ENCODE measurements at places on chromosomes 3 and 15.

DNA sequence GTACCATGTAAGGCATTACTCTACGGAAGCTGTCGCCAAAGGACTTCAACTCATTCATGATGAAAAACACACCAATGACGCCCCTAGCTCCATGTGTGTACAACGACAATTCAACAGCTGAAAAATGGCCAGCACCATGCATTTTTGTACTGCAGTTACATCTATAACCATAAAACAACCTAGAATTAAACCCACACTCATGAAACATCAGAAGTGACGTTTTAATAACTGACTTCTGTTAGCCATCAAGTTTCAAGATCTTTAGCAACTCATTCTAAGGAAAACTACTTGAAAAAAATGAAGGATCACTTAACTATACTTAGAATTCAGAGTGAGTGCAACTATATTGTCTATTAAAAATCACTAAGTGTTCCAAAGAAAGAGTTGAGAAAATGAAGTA lies 84.9 kb downstream of the RFTN1 start:
- DNase-seq: no peak

DNA sequence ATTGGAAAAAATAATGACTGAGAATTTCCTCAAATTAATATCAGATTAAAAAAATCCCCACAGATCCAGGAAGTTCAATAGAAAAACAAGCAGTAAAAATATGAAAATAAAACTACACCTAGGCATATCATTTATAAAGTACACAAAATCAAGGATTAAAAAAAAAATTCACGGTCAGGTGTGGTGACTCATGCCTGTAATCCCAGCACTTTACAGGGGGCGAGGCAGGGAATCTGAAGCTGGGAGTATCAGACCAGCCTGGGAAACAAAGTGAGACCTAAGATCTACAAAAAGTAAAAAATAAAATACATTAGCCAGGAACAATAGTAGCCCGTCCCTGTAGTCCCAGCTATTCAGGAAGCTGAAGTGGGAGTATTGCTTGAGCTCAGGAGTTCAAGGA lies 778.3 kb upstream of the ALCAM start:
- DNase-seq: no peak

- DNase-seq: no peak
These were observed 124.6 kb downstream of the ZNF621 start for GRCh38 chr3:40649346-40649745.

- no peak for DNase-seq
These were observed 68.9 kb upstream of the NR2F2 start for GRCh38 chr15:96261575-96262034.

- no peak for DNase-seq
These were observed 1.3 kb downstream of the AP2M1 start for GRCh38 chr3:184175981-184176376.

DNA sequence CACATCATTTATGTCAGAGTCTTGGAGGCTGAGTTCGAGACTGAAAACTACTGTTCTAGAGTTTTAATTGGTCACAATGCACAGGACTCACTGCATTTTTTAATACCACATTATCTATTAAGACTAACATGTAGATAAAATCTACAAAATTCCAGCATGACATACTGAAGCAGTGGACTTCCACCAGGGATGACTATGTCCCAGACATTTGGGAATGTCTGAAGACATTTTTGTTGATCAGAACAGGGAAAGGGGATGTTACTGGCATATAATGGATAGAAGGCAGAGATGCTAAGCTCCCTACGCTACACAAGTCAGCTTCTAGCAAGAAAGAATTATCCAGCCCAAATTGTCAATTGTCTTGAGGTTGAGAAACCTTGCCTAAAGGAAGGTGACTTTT lies 419.0 kb upstream of the TGFBR2 start:
- no peak for DNase-seq

- DNase-seq: no peak
These were observed 17.0 kb upstream of the MUC20 start for GRCh38 chr3:195703776-195704175.

DNA sequence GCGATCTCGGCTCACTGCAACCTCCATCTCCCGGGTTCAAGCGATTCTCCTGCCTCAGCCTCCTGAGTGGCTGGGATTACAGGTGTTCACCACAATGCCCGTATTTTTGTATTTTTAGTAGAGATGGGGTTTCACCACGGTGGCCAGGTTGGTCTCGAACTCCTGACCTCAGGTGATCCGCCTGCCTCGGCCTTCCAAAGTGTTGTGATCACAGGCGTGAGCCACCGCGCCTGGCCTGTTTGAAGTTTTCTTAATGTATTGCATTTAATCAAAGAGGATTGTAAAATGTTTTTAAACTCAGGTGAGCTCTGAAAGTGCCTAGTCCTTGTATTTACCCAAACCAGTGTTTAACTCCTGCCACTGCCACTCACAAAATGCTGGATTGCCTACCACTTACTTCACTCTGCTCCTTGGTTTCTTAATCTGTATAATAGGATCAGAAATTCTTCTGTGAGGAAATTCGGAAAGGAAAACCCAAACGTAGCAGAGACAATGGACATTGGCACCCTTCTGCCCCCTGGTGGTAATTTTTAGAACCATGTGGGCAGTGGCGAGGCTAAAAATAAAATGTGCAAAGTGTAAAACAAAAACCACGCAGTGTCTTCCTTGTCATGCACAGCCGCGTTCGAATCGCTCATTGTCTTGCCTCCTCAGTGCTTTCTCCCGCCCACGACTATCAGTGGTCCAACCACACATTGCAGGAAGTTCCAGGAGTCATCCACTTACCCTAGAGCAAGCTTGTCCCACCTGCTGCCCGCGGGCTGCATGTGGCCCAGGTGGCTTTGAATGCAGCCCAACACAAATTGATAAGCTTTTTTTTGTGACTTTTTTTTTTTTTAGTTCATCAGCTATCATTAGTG lies 27.3 kb downstream of the CEP19 start:
- DNase-seq: peak; percentile 47

GRCh38 chr3:187713504-187713903 lies 11.1 kb upstream of the RTP2 start:
- peak; percentile 19 for DNase-seq

DNA sequence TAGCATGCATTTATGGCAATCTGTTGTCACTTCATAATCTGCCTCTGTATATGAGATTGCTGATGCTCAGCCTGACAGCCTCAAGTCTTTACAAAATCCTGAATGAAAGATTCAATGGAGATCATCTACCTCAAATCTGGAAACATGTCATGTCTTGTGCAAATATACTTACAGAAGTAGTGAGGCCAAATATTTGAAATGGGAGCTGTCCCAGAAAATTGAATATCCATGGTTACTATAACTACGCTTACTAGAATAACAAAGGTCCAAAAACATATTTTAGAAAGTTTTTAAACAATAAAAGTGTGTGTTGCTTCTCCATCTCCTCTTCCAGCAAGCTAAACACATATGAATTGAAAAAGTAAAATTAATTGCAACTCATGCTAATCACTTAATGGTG lies 133.2 kb upstream of the DPH6 start:
- DNase-seq: no peak

DNA sequence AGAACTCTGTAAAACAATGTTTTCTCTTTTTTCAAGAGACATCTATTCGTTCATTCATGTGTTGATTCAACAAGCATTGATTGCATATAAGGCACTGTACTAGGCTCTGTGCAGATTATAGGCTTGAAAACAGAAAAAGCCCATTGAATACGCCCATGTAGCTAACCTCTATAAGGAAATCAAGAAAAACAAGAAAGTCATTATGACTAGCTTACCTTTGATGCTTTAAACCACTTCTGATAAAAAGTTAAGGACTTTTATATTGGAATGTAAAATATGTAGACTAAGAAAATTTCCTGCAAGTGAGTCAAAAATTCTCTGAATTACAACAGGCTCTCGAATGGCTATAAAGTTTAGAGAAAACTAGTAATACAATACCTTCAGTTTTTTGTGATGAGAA lies 92.5 kb downstream of the BDH1 start:
- DNase-seq: no peak

DNA sequence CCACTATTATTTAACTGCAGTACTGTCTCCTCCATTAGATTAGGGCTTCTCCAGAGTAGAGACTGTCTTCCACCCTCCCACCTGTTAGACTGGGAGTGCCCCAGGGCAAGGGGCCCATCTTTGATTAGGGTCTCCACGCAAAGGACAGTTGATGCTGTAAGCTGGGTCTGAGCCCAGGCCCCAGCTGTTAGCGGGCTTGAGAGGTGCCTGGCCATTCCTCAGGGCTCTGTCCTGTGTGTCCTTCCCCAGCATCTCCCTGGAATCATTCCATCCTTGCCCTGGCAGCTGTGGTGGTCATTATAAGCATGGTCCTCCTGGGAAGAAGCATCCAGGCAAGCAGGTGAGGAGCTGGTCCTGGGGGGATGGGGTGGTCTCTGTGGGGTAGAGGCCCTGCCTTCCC lies 6.1 kb downstream of the SLC51B start:
- no peak for DNase-seq

- no peak for DNase-seq
These were observed 651.9 kb downstream of the NLGN1 start for GRCh38 chr3:174049472-174049871.

DNA sequence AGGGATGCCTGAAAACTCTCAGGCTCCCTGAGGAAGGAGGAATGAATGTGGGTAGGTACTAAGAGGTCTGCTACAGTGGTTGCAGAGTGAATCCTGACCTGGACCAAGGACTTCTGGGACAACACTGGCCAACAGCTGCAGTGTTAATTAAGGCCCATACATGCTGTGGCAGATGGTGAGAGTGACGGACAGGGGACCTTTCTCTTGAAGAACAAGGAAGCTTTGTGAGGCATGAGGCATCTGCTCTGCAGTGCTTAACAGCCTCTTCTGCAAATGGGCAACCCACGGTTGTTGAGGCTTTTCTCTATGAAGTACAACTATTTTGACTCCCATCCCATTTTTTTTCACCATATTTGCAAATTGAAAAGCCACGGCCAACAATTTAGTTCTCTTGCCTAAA lies 26.6 kb upstream of the ACAN start:
- DNase-seq: no peak

DNA sequence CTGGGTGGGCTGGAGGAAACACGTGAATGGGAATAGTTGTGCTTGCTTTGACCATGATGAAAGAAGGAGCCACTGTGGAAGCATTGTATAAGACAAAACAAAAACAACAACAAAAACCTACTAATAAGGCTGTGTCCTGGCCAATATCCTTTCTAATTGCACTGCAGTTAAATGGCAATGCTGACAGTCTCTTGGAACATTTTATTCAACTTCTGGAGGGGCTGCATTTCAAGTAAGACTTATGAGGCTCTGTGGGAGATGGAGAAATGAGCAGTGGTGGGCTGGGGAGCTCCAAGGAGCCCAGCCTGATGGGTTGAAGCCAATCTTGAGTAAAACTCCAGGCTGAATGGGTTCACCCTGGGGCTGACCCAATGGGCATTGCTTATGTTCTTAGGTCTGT lies 99.8 kb upstream of the ROPN1 start:
- DNase-seq: no peak

DNA sequence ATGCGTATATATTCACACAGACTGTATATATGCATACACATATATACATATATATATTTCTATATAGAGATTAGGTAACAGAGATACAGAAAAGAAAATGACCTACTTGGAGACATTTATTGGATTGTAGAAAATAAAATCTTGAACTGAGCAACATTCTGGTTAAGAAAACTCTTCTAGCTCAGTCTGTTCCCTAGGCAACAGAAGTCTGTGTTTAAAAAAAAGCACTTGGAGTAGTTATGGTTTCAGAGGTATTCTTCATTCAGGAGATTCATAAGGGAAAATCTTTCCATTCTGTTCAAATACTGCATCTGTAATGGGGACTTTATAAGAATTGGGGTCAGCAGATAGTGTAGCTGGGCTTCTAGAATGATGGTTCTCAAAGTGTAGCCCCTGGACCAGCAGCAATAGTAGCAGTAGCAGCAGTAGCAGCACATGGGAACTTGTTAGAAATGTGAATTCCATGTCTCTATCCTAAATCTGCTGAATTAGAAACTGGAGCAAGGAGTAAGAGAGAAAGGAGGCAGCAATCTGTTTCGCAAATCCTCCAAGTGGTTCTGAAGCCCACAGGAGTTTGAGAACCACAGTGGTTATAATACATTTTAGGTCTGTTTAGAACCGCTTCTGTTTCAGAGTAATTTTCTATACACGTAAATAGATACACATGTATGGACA lies 112.8 kb upstream of the TMEM108 start:
- DNase-seq: no peak

GRCh38 chr3:106758459-106758858 lies 618.8 kb upstream of the CCDC54 start:
- no peak for DNase-seq

- no peak for DNase-seq
These were observed 267.4 kb downstream of the ABHD5 start for GRCh38 chr3:43958005-43958770.

GRCh38 chr15:37789397-37789786 lies 145.0 kb upstream of the TMCO5A start:
- DNase-seq: no peak

- no peak for DNase-seq
These were observed 95.9 kb upstream of the PRR23E start for GRCh38 chr3:127097072-127097405.

GRCh38 chr3:31729573-31729972 lies 196.8 kb downstream of the STT3B start:
- no peak for DNase-seq

DNA sequence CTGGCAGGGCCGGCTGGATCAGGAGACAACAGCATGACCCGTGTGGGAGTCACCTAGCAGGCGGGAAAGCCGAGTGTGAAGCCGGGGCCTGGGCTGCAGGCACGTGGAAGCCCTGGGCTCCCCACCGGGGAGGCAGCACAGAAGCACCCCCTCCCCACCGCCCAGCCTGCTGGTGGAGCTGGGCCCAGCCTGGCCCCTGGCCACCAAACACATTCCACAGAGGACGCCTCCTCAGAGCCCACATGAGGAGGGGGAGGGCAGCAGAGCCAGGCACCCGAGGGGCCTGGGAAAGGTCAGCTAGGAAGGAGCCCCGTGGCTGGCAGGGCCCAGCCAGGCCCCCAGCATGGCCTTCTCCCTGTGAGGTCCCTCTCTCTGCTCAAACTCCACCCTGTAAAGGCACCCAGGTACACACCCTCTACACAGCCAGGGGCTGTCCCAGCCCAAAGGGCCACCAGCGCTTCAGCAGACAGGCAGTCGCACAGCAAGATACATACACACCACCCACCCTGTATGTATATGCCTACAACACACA lies 4.5 kb downstream of the PLXNB1 start:
- DNase-seq: no peak

DNA sequence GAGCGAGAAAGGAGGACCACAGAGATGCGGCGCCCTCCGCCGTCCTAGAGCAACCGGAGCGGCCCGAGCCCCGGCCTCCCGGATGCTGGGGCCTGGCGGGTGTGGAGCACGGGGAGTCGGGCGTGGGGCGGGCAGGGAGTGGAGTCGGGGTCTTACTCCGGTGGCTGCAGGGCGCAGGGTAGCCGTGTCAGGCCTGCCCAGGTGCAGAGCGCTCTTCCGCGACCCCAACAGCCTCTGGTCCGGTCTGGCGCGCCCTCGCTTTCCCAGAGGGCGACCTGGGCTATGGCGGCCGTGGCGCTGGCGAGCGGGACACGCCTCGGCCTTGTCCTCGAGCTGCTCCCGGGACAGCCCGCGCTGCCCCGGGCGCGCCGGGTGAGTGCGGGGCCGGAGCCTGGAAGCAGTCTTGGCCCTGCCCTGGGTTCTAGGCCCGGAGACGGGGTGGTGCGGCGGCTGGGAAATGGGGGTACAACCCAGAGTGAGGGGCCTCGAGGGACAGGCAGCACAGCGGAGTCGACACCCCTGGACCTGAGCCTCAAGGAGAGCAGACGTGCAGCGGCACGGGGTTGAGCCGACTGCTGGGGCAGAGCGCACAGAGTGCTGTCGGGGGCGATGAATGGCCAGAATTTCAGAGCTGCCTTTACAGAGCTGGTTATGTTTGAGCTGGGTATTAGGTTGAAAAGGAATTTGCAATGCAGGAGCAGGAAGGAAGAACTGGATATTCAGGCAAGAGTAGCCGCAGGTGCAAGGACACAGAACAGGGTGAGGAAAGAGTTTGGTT lies at the start of gene ZNF662:
TSS of gene ZNF662 (plus strand) at position 73 of the 778 bp plus-strand sequence. CDS start 1,973 bp downstream, outside the sequence.
- DNase-seq: peak; percentile 17
